ENCODE measurements at places on chromosomes 1 and 21.

DNA sequence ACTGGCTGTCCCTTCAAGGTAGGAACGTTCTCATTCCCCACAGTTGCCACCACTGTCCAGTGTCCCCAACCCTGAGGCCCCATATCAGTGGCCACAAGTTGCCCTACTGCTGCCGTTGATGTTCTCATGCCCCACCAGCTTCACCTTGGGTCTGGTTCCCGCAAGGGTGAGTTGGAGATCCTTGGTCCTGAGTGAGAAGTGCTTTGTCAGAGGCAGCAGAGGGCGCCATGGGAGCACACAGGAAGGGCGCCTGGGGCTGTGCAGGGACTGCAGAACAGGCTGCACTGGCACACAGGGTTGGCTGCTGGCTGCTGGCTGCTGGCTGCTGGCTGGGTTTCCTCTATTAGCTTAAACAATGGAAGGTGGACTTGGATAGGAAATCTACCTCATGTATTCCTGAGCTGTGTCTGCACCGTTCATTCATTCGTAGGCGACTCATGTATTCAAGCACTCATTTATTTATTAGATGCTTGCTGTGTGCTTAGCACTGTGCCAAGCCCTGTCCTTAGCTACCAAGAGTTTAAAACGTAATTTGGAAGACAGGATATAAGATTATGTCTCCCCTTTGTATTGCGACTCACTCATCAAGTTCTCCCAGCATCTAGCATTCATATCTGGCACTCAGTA is 2.1 kb upstream of the S100A9 start:
- DNase-seq = peak; percentile 66

DNA sequence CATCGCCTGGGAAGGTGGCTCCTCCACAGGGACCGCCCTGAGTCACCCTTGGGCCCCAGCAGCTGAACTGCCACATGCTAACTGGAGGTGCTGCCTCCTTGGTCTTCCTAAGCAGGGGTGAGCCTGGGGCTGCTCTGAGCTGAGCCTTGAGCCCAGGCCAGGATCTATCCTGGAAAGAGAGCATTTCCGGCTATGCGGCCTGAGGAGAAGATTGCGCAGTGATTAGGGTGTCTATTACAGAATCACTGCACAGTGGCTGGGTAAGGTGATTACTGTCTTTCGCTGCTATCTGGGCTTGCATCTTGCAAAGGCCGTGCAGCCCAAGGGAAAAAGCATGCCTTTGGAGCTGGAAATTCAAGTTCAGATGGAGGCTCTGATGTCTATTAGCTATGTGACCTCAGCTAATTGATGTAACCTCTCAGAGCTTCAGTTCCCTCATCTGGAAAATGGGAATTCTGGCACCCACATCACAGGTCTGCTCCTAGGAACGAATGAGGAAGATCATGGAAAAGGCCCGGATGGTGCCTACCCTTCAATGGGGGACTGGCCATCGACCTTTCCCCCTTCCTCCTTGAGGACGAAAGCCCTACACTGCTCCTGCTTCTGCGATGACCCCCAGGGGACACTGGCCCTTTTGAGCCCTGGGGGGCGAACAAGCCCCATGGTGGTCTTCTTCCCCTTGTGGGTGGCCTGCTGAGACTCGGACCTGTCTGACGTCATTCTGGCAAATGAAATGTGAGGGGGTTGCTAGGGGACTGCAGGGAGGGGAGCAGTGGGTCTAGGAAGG is 38.0 kb downstream of the GPR161 start:
- DNase-seq = no peak

DNA sequence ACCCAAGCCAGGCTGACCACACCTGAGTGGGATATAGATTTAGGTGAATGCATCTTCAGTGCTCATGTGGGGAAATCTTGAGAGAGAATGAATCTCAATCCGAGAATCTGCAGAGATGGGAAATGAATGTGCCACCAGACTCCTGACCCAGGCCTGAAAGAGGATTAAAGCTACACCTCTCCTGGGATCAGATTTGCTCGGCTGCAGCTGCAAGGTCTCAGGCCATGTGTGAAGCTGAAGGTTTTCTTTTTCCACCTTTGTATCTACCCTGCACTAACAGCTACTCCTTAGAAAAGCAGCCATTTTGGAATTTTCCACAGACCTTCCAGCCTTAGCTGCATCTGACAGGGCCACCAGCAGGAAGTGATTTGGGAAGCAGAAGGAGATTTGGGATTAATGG is 18.3 kb downstream of the GPR3 start:
- no peak for DNase-seq

GRCh38 chr1:207318072-207318619 is 3.3 kb upstream of the CD55 start:
- no peak for DNase-seq

DNA sequence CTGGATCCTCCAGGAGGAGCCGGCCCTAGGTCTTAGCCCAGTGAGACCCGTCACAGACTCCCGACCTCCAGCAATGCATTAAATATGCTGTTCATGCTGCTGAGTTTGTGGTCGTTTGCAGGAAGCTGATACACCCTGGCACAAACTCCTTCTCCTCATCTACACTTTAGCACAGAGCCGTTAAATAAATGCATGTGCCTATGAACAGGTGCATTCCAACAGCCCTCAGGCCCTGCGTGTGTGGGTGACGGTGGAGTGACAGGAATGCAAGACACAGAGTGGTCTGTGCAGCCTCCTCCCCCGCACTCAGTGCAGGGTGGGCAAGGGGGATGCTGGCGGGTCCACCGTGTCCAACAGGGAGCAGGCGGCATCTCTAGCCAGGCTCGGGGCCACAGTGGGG is 106.6 kb upstream of the TMPRSS2 start:
- no peak for DNase-seq

DNA sequence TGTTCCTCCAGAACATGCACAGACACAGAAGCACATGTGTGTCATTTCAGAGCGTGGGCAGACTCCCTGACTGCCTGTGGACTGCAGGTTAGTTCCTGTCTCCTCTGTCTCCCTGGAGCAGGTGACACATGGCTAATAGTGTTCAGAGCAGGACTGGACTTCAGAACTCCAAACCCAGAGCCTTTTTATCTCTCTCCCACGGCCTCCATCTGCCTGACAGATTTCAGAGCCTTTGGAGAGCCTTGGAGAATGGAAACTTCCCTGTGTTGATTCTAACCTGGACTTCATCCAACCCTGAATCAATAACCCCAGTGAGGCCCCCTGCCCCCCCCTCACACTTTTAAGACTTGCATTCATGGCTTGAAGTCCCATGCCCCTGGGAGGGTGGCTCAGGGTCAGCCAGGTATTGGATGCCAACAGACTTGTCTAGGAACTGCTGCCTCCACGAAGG is 44.4 kb downstream of the C1orf198 start:
- no peak for DNase-seq

- DNase-seq = no peak
Measured at GRCh38 chr1:16321176-16321867, 31.0 kb downstream of the FBXO42 start.

- DNase-seq = no peak
Measured at GRCh38 chr1:177384461-177384860, 213.7 kb downstream of the BRINP2 start.

DNA sequence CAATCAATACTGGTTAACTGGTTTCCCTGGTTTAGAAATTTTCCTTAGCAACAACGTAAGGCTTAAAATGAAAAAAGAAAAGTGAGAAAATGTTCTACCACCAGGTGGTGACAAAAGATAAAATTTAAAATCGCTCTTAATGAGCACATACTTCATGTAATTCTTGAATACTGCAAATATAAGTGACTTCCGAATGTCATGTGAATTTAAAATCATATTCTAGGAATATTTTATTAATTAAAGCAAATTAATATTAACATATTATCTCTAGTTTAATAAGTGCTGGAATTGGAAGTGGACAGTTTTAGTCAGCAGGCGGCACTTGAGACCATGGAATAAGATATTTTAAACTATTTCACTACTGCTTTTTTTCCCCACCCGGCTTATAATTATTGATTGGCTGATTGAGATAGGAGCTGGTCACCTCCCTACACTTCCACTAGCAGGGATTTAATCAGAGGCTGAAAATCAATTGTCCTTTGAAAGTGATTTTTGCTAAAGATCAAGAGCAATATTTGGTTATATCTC is 5.0 kb upstream of the ADAMTS1 start:
- no peak for DNase-seq

- no peak for DNase-seq
Measured at GRCh38 chr1:175472464-175472863, 270.9 kb downstream of the TNR start.

- DNase-seq = no peak
Measured at GRCh38 chr1:109918671-109919070, 8.0 kb downstream of the CSF1 start.

- no peak for DNase-seq
Measured at GRCh38 chr1:81998165-81998564, 197.4 kb downstream of the ADGRL2 start.

DNA sequence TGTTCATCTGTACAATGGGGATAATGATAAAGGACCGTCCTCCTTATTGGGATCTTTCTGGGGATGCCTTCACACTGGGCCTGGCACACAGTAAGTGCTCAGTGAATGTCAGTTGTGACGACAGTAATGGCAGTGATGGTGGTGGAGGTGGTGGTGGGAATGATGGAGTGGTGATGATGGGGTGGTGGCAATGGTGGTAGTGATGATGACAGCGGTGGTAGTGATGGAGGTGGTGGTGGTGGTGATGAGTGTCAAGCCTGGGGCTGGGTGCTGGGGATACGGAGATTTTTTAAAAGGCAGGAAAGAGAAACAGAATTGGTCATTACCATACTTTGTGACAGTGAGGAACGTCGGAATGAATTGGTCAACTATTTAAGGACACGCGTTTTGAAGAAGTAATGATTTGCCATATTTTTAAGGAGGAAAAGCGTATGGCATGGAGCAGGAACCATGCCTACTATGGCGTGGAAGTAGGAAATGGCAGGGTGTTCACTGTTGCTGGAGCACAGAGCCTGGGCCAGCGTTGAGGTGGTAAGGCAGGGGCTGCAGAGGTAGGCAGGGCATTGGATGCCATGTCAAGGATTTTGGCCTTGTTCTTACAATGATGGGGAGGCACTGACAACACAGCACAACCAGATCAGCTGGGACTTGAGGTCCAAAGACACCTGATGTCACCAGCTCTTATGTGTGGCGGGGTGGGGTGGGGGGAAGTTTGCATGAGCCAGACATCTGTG is 128.7 kb downstream of the ACTL8 start:
- DNase-seq = no peak

DNA sequence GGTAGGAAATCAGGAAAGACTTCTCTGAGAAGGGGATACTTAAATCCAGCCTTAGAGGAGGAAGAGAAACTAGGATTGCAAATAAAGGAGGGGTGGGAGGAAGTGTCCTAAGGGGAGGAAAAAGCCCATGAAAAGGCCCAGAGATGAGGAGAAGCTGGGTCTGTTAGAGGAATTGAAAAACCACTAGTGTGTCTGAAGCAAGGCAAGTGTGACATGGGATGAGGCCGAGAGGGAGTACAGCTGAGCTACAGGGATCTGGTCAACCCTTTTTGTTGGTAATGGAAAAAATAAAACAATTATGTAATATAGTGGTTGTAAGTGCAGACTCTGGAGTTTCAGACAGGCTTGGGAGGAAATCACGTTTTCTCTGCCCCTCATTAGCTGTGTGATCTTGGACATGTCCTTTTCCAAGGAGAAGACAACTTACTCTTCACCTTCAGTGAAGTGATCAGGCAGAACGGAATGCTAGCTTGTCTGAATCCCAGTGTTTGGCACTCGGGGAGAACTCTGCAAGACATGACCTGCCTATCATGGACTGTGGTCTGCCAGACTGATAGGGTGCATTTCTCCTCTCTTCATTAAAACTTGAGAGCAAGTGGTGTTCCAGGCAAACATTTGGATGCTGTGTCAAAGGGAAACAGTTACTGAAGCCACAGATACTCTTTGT is 7.4 kb upstream of the S100A10 start:
- DNase-seq = no peak

DNA sequence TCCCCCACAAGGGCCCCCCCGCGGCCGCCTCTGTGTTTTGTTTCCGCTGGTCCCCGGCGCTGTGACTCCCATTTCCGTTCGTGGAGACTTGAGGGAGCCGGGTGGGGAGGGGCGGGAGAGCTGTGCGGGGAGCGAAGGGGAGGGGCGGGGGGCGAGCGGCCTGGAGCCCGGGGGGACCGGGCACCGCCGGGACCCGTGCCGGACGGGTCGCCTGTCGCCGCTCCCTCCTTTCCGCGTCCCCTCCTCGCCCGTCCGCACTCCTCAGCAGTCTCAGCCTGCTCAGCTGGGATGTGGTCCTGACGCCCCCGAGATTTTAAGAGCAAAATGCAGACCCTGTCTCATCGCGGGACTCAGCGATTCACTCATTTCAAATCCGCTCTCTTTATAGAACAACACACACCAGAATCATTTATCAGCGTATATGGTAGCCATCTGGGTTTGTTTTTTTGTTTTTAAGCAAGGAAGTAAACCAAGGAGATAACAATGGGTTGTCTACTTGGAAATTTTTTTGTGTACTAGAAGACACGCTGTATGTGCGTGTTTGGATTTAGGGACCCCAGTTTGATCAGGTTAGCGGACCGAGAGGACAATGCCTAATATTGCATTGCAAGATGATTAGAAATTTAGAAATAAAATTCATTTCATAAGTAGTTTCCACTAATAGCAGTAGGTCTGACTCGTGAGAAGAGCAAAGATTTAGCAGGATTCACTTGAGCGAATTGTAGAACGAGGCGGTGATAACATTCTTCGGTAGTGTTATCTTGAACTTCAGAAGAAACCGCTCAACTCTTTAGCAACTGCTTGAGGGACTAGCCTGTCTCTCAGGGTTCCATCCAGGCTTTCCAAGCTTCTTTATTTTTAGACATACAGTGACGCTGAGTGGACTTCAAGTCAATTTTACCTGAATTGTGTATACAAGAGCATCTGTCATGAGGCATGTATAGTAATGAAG is 1.1 kb downstream of the GABPA start:
- peak; percentile 69 for DNase-seq

DNA sequence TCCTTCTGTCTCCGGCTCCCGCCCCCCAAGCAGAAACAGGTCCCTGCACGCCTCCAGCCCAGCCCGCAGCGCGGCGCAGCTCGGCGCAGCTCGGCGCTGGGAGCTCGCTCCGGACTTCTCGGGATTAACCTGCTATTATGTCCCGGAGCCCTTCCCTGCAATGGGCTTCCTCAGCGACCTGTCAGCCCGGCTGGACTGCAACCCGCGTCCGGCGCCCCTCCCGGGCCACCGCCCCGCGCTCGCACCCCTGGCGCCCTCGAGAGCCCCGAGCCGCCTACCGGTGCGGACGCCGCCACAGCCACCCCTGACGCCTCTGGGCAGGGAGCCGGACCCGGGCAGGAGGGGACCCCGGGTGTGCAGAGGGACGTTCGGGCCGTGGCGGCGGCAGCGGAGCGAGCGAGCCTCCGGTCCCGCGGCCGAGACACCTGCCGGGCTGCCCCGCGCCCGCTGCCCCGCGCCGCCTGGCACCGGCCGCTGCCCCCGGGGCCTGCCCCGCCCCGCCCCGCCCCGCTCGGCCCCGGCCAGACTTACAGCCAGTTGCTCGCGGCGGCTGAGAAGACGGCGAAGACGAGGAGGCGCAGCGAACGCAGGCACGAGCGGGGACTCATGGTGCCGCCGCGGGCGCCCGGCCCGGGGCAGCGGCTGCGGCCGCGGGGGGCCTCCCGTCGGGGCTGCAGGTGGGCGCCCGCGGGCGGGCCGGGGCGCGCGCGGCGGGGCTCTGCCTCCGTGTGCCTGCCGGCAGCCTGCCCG is 407 bp downstream of the WNT4 start:
- DNase-seq = no peak

- DNase-seq = no peak
Measured at GRCh38 chr1:233107130-233107660, 156.8 kb downstream of the NTPCR start.

GRCh38 chr21:29078869-29079767 is 5.7 kb upstream of the CCT8 start:
- DNase-seq = no peak
